SK-N-MC (cell line): ENCODE measurements at places on chromosomes 1 and 21.

DNA sequence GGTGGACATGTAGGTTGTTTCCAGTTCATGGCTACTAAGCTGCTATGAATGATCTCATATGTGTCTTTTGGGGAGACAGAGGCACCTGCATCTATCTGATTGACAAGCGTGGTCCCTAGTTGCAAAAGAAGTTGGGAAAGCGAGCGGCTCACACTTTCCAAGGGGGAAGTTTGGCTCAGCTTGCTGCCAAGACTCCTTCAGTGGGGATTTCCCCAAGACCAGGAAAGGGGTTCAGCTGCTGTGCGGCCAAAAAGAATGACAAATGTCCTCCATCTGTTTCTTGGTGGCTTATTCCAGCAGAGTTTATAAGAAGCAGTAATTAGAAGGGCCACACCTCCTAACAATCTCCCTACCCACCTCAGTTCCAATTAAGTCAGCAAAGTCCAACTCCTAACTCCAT lies 128.5 kb upstream of the GALNT2 start:
- no peak for DNase-seq

DNA sequence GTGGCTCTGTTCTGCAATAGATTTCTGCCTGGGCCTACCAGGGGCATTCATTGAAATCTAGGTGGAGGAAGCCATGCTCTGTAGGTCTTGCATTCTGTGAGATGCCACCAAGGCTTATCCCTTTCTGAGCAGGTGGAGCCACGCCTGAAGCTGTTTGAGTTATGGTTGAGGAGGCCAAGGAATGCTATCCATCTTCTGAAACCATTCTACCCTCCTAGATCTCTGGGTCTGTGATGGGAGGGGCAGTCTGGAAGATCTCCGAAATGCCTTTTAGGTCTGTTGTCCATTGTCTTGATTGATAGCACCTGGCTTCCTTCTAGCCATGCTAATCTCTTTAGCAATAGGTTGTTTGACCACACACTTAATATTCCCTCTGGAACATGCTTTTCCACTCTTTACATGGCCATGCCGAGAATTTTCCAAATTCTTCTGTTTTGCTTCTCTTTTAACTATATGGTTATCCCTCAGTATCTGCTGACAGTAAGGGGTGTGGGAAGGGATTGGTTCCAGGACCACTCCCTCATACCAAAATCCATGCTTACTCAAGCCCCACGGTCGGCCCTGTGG lies 45.2 kb downstream of the AK4 start:
- no peak for DNase-seq

GRCh38 chr1:229714964-229715603 lies 89.0 kb downstream of the URB2 start:
- DNase-seq, result no peak

- DNase-seq, result peak; percentile 20
These were observed 130.6 kb downstream of the EDEM3 start for GRCh38 chr1:184624051-184624450.

- no peak for DNase-seq
These were observed 7.0 kb downstream of the BCAN start for GRCh38 chr1:156648951-156649350.
